ENCODE measurements at places on chromosomes 7 and 10.

DNA sequence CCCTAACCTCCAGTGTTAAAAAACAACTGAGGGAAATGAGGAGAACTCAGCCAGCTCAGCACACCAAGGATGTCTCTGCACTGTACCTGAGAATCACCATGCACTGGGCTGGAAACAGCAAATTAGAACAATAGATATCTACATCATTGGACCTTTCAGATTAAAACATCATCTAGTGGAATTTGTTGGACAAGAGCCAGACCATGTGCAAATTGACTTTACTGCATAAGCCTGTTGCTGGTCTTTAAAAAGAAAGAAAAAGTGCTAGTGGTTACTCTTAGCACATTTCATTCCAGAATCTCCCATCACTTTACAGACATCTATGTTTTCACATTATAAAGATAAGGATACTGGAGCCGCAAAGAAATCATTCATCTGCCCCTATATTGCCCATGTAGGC lies 75.4 kb downstream of the FGFR2 start:
- no peak for DNase-seq

GRCh38 chr7:44208085-44208484 lies 7.3 kb downstream of the YKT6 start:
- no peak for DNase-seq

DNA sequence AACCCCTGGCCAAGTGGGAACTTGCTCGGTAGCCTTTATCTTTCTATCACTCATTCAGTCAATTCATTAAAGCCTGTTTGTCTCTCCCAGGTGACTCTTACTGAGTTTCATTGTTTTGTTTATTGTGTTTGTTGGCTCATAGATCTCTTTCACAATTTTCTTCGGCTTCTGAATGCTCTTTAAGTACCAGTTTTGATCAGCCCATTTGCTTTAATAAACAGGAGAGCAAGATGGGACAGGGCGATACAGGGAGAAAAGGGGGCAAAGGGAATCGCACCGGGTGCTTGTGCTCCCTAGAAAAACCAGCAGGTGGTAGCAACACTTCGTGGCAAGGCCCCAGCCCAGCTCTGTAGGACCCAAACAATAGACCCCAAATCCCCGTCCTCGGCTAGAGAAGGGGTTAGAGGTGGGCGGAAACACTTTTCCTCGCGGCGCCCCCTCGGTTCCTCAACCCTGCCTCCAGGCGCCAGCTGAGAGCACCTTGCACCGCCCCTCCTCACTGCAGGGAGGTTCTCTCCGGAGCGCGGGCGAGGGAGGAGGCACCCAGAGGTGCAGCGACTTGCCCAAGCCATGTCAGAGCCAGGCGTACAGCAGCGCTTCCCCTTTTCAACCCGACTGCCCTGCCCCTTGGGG lies 1.0 kb upstream of the EPHB6 start:
- DNase-seq = peak; percentile 76

GRCh38 chr10:5589011-5589660 lies 64.4 kb downstream of the CALML3 start:
- peak; percentile 60 for DNase-seq

- no peak for DNase-seq
These were observed 131.3 kb upstream of the NOBOX start for GRCh38 chr7:144534655-144535395.

DNA sequence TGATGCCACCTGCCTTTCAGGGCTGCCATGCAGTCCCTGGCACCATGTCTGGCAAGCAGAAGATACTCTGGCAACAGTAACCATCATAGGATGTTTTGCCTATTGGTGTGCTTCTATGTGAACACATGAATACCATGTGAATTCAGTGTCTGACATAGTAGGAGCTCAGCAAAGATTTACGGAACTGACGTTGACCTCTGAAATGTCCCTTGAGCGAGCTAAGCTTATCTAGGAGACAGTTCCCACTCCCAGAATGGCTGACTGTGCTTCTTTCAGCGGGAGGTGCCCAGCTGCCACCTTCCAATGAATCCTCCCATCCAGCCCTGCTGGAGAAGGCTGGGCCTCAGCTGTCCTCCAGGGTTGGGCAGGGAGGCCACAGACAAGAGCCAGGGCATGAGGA lies 71.2 kb upstream of the LRRC18 start:
- DNase-seq = no peak

Data from MCF 10A (cell line).